ENCODE measurements at places on chromosomes 12 and 14.

GRCh38 chr14:76958980-76959710, 69.4 kb downstream of the IRF2BPL start:
- no peak for DNase-seq

- no peak for DNase-seq
Measured at GRCh38 chr14:51520087-51520486, 131.6 kb upstream of the FRMD6 start.

DNA sequence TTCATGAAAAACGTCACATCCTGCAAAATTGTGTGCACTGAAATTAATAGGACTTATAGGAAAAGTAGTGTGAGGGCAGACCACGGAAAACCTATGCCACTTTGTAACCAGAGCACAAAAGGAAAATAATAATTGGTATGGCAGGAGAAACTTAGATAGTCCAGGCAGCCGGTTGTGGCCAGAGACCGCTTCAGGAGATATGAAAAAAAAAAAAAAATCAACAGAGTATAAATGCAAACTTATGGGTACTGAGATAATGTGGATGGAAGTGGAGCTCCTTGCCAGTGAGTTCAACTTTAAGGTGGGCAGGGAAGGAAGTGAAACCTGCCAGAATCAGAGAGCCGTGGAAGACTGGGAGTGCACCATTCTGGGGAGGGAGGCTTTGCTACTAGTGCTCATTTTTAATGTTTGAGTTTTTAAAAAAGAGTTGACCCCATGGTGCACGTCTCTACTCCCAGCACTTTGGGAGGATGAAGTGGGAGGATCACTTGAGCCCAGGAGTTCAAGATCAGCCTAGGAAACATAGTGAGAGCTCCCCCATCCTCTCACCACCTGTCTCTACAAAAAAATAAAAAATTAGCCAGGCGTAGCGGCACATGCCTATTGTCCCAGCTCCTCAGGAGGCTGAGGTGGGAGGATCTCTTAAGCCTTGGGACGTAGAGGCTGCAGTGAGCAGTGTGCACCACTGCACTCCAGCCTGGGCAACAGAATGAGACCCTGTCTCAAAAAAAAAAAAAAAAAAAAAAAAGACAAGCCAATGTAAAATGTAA, 34.3 kb upstream of the METAP2 start:
- no peak for DNase-seq

- no peak for DNase-seq
Measured at GRCh38 chr14:85535991-85536832, 6.3 kb downstream of the FLRT2 start.

GRCh38 chr12:3545121-3545796, 54.3 kb downstream of the PRMT8 start:
- no peak for DNase-seq

DNA sequence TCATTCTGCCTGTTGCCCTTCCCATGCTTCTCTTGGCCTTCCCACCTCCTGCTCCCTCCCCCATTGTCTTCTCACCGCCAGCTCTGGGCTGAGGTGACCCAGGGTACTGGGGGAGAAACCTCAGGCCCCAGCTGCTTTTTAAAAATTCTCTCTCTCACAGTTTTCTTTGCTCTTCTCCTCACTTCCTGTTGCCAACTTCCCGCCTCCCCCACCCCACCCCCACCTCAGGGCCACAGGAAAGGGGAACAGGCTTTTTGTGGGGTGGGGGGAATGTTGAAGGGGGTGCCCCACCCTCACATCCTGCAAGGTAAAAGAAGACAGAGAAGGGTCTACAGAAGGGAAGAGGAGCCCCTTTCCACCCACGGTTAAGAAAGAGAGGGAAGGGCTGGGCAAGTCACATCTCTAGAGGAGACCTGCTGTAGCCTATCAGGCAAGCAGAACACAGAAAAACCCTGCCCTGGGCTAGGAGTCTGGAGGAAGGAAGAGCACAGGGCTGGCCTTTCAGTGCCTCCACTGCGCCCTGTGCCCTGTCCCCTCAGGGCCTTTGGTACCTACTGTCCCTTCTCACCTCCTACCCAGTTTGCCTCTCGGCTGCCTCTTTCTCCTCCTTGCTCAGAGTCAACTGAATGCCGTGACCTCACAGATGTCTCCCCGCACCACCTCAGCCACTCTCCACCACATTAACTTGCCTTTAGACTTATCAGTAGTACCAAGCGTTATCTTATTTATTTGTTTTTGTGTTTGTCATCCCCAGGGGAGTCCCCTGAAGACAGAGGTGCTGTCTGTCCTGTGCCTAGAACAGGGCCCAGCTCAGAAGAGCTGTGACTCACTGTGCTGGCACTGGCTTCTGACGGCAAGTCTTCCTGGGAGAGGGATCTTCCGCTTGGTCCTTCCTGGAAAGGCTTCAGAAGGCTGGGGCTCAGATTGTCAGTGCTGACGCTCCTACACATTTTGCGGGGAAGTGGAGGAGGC, 1.7 kb downstream of the ARHGAP9 start:
- DNase-seq: no peak

DNA sequence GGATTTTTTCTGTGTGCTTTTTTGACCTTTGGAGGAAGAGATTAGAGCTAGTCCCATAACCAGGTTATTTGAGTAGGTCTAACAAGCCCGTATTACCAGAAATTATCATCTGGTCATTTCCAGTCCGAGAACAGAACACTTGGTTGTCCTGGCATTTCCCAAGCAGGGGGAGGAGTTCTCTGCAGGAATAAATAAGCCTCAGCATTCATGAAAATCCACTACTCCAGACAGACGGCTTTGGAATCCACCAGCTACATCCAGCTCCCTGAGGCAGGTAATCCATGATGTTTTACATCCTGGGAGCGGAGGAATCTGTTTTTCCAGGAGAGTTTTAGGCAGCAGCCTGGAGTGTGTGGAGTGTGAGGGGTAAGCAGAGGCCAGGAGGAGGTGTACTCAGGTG, at the start of gene SERPINA3:
SERPINA3 (plus strand) TSS at position 218 of the 400 bp plus-strand sequence. CDS start 2,051 bp downstream, outside the sequence.
- no peak for DNase-seq

- DNase-seq: no peak
Measured at GRCh38 chr12:26668230-26668629, 164.8 kb downstream of the ITPR2 start.

DNA sequence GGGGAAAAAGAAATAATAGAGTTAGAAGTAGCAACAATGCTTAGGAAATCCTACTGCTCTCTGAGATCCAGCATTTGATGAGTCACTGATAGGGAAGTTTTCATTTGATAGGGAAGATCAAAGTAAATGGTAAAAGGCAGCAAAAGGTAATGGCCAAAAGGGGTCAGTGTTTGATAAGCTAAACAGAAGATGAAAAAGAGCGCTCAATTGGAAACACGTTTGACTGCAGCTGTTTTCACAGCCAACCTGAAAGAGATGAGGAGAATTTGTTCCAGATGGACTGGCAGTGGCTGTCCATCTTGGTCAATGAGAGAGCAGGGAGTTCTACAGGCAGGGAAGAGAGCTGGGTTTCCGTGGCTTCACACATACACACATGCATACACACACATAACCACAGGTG, 264.2 kb downstream of the TMEM132C start:
- DNase-seq: no peak

DNA sequence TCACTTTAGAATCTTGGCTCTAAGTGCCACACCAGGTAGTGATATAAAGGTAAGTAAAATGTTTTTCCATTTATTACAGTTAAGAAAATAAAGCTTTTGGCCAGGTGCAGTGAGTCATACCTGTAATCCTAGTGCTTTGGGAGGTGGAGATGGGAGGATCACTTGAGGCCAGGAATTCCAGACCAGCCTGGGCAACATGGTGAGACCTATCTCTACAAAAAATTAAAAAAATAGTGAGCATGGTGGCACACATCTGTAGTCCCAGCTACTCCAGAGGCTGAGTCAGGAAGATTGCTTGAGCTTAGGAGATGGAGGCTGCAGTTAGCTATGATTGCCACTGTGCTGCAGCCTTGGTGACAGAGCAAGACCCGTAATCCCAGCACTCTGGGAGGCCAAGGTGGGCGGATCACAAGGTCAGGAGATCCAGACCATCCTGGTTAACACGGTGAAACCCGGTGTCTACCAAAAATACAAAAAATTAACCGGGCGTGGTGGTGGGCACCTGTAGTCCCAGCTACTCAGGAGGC, 5.0 kb downstream of the FANCM start:
- no peak for DNase-seq

- no peak for DNase-seq
Measured at GRCh38 chr14:101242442-101243385, 318.6 kb upstream of the DIO3 start.

DNA sequence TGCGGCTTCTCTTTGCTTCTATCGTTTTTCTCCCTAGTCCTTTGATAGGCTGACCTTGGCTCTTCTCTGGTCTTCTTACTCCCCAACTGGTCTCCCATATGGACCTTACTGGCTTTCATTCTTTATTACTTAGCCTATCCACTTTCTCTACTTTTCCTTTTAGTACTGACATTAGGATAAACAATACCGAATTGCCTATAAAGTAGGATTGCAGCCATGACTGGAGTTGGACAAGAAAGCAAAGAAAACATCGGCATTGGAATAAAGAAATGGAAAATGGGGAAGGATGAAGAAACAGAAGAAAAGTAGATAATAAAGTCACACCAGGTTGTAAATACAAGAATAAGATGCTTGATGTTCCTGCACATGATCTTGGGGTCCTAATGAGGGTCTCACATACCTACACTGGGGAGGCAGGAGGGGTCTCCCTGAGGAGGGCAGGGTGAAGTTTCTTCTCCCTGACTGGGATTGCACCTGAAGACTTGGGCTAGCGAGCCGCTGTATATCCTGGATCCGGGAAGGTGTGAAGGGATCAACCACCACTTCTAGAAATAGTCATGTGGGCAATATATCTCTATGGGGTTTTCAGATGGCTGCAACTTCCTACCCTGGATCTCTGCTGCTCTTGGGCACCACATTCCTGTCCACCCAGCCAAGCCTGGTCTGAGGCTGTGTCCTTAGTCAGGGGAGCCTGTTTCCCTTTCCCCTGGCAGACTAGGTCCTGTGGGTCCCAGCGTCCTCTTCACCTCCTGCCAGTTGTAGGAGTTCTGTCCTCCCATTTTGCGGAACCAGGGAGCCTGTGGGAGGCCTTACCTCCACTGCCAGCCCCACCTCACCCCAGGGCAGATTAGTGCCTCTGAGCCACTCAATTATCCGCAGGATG, 13.1 kb downstream of the NKX2-1 start:
- no peak for DNase-seq

DNA sequence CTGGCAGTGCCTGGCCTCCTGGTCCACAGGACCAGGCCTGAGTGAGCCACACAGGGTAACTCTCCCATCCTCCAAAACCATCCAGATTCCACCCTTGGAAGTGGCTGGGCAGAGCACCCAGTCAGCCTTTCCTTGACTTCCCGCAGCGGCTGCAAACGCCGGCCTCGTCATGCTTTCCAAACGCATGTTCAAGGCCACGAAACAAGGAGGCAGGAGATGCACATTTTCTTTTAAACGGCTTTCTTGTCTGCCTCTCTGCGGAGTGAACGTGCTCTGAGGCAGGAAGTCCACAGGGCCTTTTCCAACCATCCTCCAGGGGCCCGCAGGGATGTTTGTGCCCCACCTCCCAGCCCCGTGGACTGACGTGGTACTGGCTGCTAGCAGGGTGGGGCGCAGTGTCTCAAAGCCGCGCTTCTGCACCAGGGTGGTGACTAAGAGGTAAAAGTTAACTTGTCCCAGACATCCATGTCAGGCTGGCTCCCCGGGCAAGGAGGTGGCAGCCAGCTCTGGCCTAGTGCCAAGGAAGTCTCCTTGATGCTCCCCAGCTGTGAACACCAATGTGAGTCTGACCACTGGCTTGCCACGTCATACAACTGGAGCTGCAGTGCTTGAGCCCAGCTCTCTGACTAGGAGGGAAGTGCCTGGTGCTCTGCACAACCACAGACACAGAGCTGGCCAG, 45.0 kb downstream of the KCNA5 start:
- no peak for DNase-seq

DNA sequence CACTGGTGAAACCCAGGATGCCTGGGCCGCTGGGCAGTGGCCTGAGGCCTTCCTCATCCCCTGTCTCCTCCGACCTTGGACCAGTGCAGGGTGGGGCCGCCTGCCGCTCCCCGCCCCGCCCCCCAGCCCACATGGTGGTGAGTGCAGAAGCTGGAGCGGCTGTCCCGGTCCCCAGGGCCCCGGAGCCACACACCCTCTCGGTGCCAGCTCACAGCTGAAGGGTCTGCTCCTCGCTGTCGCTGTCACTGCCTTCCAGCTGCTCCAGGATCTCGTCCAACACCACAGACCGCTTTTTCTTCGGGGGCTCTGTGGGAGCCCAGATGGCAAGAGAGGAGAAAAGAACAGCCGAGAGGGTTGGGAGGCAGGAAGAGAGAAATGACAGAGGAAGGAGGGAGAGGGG, 143.1 kb downstream of the RBM19 start:
- DNase-seq: no peak

GRCh38 chr14:64112867-64113678, 181.1 kb downstream of the ESR2 start:
- no peak for DNase-seq

GRCh38 chr14:90060312-90060964, 1.4 kb upstream of the KCNK13 start:
- no peak for DNase-seq

DNA sequence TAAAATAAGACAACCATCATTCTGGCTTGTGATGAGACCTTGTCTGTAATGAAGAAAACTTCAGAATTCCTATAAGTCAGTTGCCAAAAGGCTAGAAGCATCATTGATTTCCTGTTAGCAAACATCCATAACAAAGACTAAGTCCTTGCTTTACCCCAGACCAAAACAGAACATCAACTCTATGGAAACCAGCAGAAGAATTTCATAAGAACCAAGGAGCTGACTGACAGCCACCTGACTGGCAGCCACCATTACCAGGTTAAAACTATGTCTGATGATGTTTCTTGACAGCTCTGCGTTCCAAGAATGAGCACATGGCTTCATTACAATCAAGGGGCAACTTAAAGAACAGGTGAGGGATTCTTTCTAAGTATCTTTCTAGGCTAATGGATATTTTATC, 29.3 kb downstream of the HECTD4 start:
- no peak for DNase-seq

DNA sequence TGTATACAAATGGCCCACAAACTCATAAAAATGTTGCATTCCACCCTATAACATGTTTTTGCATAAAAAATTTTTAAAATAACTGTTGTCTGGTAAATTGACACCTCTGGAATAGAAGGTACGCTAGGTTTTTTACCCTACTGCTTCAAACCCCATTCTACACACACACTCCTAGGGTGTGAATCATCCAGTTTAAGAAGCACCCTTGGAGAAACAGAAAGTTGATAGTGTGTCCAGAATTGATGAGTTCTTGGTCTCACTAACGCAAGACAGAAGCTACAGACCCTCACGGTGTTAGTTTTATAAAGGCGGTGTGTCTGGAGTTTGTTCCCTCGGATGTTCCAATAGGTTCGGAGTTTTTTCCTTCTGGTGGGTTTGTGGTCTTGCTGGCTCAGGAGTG, 158.5 kb downstream of the KLRB1 start:
- no peak for DNase-seq

GRCh38 chr12:98701166-98701565, 56.1 kb downstream of the APAF1 start:
- DNase-seq: no peak

- DNase-seq: no peak
Measured at GRCh38 chr12:52865090-52865944, 16.5 kb upstream of the KRT78 start.

Measured in AG09319 (cell line).